ENCODE measurements at places on chromosomes 4 and X.

GRCh38 chr4:147846318-147847155 is 114.6 kb downstream of the ARHGAP10 start:
- peak; percentile 82 for DNase-seq

- DNase-seq = no peak
Measured at GRCh38 chr4:160265836-160266235, 1163.0 kb downstream of the RAPGEF2 start.

GRCh38 chr4:18343581-18343980 is 322.0 kb upstream of the LCORL start:
- no peak for DNase-seq

DNA sequence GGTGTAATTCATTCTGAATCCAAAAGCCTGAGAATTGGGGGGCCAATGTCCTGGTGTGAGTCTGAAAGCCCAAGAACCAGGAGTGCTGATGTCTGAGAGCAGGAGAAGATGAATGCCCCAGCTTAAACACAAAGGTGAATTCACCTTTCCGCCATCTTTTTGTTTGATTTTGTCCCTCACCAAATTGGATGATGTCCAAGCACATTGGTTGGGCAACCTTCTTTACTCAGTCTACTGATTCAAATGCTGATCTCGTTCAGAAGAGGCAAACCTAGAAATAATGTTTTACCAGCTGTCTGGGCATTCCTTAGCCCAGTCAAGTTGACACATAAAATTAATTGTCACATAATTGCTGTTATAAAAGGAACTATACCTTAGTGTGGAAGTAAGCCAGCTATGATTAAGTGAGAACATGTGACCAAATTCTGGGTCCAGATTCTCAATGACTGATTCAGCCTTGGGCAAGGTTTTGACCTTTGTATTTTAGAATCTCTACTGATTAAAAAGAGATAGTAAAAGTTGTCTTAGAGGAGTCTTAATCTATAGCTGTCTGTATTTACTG is 34.5 kb upstream of the SLC4A4 start:
- no peak for DNase-seq

DNA sequence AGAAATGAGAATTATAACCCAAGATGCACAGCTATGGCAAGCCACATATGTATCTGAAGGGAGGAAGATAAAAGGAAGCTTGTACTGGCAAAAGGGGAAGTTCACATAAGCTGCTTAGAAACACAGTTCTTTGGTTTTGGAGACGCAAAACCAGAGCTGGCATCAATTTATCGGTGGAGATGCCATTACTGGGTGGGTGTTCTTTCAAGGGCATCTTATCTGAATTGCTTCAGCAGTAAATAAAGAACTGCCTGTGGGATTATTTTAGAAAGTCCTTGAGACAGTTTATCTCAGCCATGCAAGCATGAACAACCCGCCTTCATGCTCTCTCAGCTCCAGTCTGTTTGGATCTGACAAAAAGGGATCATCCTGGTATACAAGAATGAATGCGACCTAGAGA is 60.8 kb downstream of the DDX60 start:
- no peak for DNase-seq

GRCh38 chr4:35604724-35605123 is 639.6 kb downstream of the ARAP2 start:
- DNase-seq = no peak

GRCh38 chr4:87543835-87544461 is 14.8 kb upstream of the SPARCL1 start:
- DNase-seq = peak; percentile 78

DNA sequence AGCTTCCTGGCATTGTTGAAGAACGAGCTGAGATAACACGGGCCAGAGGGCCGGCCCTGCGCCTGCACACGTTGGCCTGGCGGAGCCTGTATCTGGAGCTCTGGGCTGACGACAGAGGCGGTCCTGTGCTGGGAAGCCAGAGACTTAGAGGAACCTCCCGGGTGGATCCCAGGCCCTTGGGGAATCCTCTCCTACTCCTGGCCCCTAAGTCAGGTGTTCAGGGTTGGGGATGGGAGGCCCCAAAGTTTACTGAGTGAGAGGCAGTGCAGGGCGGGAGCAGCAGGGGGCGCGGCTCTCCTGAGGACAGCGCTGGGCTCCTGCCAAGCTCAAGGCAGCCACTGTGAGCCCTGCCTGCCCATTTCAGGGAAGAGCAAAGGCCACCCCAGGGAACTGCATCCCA is 2.5 kb upstream of the HTRA3 start:
- no peak for DNase-seq

DNA sequence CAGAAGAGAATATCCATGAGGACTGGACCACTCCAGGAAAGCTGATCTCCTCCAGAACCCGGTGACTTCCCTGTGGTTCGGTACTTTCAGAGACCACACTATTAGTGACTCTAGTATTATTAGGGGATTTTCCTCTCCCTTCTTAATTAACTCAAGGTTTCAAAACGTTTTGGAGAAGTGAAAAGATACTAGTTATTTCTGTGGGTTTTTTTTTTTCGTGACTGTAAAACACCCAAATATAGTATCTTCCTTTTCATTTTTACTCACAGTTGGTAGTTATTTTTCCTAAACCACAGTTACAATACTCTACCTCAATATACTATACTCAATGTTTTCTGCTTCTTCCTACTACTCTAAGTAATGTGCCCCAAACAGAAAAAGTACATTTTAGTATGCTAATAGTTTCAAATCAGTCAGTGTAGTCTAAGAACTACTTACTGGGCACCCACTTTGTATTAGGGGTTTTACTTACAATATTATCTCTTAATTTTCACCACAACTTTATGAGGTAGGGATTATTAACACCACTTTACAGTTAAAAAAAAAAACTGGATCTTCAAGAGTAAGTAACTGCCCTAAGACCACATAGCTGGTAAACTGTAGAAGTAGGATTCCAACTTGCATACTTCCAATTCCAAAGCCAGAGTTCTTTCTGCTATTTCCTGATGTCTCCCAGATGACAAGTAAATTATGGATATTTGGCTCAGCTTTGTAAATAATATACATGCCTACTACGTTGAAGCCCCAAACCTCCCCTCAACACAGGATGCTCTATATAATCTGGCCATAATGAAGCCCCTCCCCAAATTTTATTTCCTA is 45.0 kb downstream of the SLC9A7 start:
- no peak for DNase-seq

DNA sequence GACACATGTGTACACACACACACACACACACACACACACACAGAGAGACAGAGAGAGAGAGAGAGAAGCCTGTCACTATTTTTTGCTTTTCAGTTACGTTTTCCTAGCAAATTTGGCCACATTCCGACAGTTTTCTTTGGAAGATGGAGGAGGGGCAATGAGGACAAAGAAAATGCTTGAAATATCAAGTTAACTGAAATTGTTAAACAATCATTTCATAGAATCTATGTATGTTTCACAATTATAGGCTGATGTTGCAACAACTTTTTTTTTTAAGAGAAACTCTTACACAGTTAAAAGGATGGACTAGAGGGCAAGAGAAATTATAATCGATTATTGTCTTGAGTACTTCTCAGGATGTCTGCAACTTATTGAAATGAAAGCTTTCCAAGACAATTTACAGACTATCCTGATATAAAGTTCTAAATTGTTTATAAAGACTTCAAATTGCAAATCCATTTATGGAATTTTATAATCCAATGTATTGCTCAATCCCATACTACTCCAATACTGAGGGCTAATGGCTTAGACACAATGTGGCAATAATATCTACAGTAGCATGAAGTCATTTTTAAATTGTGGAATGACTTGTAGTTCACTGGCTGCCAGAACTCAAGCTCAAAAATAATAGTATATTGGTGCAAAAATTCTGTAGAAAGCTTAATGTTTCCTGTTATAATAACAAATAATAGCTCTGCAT is 647.0 kb upstream of the PCDH7 start:
- peak; percentile 54 for DNase-seq

DNA sequence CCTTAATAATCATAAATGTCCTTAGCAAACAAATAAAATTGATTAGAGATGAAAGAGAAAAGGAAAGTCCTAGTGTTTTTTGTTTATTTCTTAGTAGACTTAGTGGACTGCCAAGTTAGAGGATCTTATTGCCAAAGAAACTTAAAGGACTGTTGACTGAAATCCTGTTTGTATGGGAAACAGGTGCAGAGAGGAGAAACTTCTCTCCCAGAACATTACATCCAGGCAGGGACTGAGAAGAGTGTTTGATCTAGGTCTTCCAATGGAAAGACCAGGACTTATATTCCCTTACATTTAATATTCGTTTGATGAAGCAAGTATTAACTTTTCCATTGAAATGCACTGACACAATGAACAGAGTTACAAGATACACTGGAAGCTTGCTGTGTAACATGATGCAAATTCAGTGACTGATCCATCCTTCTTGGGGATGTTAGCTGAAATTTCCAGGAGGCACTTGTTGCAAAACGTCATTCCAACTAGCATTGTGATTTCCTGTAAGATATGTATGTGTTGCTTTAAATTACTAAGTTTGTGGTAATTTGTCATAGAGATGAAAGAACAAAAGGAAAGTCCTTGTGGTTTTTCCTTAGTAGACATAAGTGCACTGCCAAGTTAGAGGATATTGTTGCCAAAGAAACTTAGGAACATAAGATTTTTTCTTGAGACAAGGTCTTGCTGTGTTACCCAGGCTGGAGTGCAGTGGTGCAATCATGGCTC is 505.6 kb downstream of the STIM2 start:
- no peak for DNase-seq

DNA sequence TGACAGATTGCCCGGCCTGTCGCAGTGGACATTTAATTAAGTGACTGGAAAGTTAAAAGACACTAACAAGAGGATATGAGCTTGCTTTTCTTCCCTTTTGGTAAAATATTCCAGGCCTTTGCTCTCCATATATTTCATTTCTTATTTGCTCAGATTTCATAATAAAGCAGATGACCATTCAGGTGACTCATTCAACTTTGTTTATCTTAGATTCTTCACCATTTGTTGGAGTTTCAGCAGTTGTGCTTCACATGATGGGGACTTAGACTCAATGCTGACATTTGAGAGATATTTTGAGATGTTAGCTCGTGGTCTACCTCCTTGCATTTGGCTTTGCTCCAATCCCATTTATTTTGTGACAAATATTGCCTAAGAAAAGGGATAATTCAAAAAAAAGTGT is 312.2 kb downstream of the ARHGAP24 start:
- peak; percentile 40 for DNase-seq

- no peak for DNase-seq
Measured at GRCh38 chr4:109182696-109183095, 119.8 kb downstream of the COL25A1 start.

DNA sequence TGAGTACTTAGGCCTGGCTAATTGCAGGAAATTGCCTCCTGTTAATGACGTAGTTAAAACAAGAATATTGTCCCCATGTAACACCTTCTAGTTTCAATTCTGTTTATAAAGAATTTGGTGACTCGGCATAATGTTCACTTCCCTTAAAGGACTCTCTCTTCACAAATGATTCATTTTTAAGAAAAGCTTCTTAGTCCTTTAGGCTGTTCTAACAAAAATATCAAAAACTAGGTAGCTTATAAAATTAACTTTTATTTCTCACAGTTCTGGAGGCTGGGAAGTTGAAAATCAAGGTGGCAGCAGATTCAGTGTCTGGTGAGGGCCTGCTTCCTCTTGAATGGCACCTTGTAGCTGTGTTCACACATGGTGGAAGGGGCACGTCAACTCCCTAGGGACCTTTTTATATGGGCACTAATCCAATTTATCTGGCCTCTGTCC is 23.8 kb downstream of the COL25A1 start:
- no peak for DNase-seq

DNA sequence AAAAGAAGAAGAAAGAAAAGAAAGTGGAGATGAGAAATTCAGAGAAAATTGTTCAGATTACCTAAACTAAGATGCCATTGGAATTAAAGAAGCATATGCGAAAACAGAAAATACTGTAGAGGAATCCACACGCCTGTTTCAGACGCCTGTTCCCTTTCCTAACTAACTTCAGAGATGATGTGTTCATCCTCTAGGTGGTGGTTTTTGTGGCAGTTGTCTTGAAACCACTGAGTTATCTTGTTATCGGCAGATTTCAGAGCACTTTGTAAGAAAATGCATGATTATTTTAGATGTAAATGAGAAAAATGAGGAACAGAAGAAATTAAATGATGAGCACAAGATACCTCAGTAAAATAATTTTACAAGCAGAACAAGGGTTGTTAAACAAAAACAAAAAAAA is 48.3 kb downstream of the FUNDC1 start:
- DNase-seq = no peak

GRCh38 chr4:85756938-85757337 is 282.0 kb downstream of the ARHGAP24 start:
- no peak for DNase-seq

- DNase-seq = peak; percentile 58
Measured at GRCh38 chr4:68460085-68460484, 12.8 kb downstream of the TMPRSS11E start.

- DNase-seq = peak; percentile 11
Measured at GRCh38 chrX:138128027-138128671, 562.2 kb downstream of the ZIC3 start.

- peak; percentile 36 for DNase-seq
Measured at GRCh38 chrX:74242050-74242449, 61.9 kb upstream of the ZCCHC13 start.

GRCh38 chr4:56106180-56107147 is 157.7 kb downstream of the CEP135 start:
- no peak for DNase-seq

DNA sequence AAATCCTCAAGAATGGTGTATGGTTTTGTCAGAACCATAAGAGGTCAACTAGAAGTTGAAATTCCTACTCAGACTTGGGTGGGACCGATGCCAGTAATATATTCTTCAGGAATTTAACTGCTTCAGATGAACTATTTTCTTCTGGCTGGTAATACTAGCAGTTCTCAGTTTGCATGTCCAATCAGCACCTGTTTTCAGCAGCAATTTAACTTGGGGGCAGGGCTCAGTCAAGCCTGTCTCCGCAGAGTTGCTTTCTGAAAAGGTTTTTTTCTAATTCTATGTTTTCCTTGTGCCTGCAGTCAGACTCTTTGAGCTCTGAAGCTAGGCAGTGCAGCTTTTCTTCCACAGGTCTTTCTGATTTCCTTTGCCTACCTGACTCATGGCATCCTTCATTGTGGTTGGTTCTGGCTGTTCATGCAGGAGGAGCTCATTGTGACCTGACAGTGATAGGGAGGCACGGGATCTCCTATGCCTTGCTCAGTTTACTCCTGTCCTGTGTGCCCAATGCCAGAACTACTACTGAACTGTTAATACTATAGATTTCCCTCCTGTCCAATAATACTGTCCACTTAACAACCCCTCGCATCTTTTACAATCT is 17.3 kb upstream of the FMR1 start:
- no peak for DNase-seq

GRCh38 chr4:41535911-41536371 is 2.0 kb upstream of the LIMCH1 start:
- DNase-seq = no peak

- DNase-seq = peak; percentile 28
Measured at GRCh38 chrX:150198776-150199175, 164.3 kb upstream of the MAMLD1 start.

GRCh38 chr4:7933651-7934510 is 5.8 kb downstream of the AFAP1 start:
- DNase-seq = no peak

Measured in foreskin melanocyte (primary cell).